GM18507 (cell line): ENCODE measurements at places on chromosomes 6 and 20.
A peak's percentile ranks its signal among the peaks of the same experiment; 100 is the strongest.

DNA sequence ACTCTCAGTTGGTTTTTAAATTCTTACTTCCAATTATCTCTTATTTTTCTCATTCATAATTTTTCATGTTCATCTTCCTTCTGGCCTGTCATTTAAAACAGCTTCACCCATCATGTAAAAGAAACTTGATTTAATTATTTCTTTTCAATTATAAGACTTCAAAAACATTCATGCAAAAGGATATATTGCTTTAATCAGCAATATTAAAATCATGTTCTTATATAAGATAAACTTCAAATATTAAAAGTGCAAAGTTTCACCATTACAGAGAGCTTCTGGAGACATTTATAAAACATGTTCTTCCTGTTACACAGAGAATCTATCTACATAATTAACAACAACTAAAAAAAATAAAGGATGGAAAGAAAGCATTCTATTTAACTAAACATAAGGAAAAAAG lies 396.7 kb upstream of the RUNX2 start:
- DNase-seq = no peak

- no peak for DNase-seq
Measured at GRCh38 chr6:20058121-20058905, 154.0 kb downstream of the MBOAT1 start.

GRCh38 chr20:59583428-59584277 lies 20.7 kb upstream of the PHACTR3 start:
- no peak for DNase-seq

- no peak for DNase-seq
Measured at GRCh38 chr20:944148-944547, 28.0 kb upstream of the ANGPT4 start.

GRCh38 chr20:13430346-13431002 lies 208.3 kb downstream of the TASP1 start:
- DNase-seq = no peak

GRCh38 chr6:74720923-74721322 lies 484.9 kb downstream of the COL12A1 start:
- no peak for DNase-seq

- DNase-seq = peak; percentile 47
Measured at GRCh38 chr6:12289365-12289919, 719 bp upstream of the EDN1 start.

DNA sequence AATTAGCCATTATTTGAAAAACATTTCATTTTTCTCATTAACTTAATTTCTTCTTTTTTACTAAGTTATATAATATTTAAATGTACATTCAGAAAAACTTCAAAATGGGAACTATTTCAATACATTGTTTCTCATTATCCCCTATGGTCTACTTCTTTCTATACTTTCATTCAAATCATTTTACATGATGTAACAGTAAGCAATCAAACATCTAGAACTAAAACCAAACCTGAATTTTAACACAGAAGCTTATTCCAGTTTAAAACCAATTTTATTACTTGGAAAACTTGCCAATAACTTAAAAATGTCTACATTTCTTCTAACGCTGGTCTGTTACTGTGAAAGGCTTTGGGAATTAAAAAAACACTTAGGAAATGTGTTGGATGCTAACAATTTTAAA lies 4.6 kb upstream of the PRR18 start:
- DNase-seq = no peak

GRCh38 chr6:130269969-130270635 lies 47.4 kb upstream of the SAMD3 start:
- DNase-seq = no peak

- DNase-seq = no peak
Measured at GRCh38 chr6:158030380-158031300, 49.0 kb downstream of the SYNJ2 start.

DNA sequence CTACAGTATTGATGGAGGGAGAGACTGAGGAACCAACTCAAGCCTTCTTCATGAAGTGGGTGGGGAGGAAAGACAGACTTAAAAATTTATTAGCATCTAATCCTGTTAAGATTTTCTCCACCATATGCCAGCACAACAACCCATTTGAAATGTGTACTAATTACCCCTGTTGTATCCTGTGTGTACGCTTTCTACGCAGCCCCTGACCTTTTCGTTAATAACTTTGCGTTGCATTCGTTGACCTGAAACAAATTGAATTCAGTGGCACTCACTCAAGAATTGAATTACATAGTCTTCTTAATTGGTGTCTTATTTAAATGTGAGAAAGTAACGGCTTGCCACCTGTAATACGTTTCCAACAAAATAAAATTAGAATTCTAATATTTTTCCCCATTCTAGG lies 113.9 kb downstream of the LINC00237 start:
- DNase-seq = no peak

- no peak for DNase-seq
Measured at GRCh38 chr6:160355001-160355400, 6.8 kb downstream of the SLC22A3 start.

DNA sequence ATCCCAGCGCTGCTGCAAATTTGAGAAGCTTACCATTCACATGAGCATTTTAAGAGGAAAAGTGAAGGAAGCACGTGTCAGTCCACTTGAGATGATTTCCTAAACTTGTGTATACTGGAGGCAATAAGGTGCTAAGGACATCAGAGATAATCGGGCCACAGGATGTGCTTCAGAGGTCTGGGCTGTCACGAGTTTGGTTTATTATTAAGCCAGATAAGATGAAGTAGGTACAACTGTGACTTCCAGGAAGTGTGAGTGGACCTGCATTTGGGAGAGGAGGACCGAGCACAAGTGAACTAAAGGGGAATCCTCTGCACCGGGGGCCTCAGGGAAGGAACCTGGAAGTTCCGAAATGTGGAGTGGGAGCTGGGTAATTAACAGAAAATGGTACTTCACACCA lies 1.4 kb downstream of the SAMD5 start:
- DNase-seq = no peak
